ENCODE measurements at places on chromosomes 5 and 9.
A peak's percentile ranks its signal among the peaks of the same experiment; 100 is the strongest.

GRCh38 chr5:18566671-18567070 lies 932.4 kb downstream of the TAF11L14 start:
- no peak for DNase-seq

DNA sequence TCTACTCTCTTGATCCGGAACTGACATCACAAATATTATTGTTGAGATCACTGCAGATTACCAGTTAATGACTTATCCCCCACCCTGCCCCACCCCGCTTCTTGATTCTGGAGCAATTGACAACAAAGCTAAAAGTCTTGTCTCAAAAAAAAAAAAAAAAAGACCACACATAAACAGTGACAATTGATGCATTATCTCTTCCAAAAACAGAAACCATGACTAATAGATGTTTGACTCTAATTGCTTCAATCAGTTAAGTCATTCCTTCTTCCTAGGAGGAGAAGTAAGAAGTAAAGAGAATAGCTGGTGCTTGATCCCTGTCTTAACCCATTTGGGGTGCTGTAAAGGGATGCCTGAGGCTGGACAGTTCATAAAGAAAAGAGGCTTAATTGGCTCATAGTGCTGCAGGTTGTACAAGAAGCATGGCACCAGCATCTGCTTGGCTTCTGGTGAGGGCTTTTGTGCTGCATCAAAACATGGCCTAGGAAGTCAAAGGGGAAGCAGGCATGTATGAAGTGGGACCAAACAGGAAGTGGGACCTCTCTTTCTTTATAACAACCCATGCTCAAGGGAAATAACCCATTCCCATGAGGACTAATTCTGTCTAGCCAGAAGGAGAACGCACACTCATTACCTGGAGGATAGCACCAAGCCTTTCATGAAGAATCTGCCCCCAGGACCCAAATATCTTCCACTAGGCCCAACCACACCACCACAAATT lies 158.7 kb downstream of the TMEM167A start:
- no peak for DNase-seq

GRCh38 chr5:54313311-54314270 lies 3.2 kb upstream of the ARL15 start:
- DNase-seq, result no peak

- peak; percentile 85 for DNase-seq
Observed at GRCh38 chr9:89000973-89001916, 10.0 kb downstream of the S1PR3 start.

GRCh38 chr5:66647146-66647856 lies 51.1 kb downstream of the MAST4 start:
- peak; percentile 6 for DNase-seq

GRCh38 chr9:136488247-136489214 lies 5.7 kb upstream of the SEC16A start:
- DNase-seq, result peak; percentile 23

GRCh38 chr9:113992276-113992951 lies 85.7 kb downstream of the AMBP start:
- no peak for DNase-seq

- no peak for DNase-seq
Observed at GRCh38 chr5:62568143-62568542, 10.5 kb upstream of the LRRC70 start.

- peak; percentile 69 for DNase-seq
Observed at GRCh38 chr5:33423018-33423630, 17.6 kb upstream of the TARS1 start.

- no peak for DNase-seq
Observed at GRCh38 chr5:93303291-93303691, 277.7 kb downstream of the NR2F1-AS1 start.

All from fibroblast of upper back skin (primary cell).